ENCODE measurements at places on chromosomes 7 and 10. TPM values are rescaled to one million over a fixed set of nuclear protein-coding genes. Genes with fewer than 3 reads are reported as not detected.

Gene HHEX
- not detected for total RNA-seq

Gene ANLN
- 49.0 TPM for total RNA-seq

Gene SH2D4B
- total RNA-seq, result 0.15 TPM

Gene NUTM2E
- total RNA-seq, result 0.20 TPM

Gene VWDE
- 2.5 TPM for total RNA-seq

Gene PRKG1
- total RNA-seq, result not detected

Gene THSD7A
- total RNA-seq, result not detected

Gene MOGAT3
- not detected for total RNA-seq

Gene SFTPA2
- total RNA-seq, result not detected

Gene SEM1
- 39.2 TPM for total RNA-seq

Gene BAIAP2L1
- total RNA-seq, result 1.5 TPM

Gene SVOPL
- 2.1 TPM for total RNA-seq

Gene ERVW-1
- total RNA-seq, result not detected

Gene ORC5
- 15.1 TPM for total RNA-seq

Gene DDC
- total RNA-seq, result not detected

Gene OR13A1
- total RNA-seq, result not detected

Gene HMX2
- not detected for total RNA-seq

Gene OR6V1
- total RNA-seq, result not detected

Gene TCAF1
- total RNA-seq, result 16.2 TPM

Gene HECTD2
- 1.1 TPM for total RNA-seq
